ENCODE measurements at places on chromosomes 6 and 20.

DNA sequence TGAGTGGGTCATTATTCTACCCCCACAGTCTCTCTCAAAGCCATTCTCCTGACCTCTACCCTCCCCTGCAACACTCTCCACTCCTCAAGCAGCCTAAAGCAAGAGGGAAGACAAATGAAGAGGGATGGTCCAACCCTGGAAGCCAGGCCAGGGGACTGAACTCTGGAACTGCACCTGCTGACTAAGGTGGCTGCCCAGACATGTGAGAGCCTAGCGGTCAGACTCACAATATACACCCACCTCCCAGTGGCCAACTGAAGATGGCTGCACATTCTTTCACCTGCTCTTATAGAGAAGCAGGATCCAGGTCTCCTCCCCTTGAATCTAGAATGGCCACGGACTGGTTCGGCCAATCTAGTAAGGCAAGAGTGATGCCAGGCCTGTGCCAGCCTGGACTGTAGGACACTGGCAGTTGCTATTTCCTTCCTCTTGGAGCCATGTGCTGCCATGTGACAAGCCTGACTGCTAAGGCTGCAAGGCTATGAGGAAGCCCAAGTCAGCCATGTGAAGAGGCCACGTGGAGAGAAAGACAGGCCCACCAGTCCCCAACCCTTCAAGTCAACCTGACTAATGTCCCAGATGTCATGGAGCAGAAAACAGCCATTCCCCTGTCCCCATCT is 31.8 kb downstream of the ACSS1 start:
- DNase-seq = no peak
- H3K4me1 ChIP-seq = no peaks in the 10 kb centered on the region
- H3K27me3 ChIP-seq = no peaks in the 10 kb centered on the region
- no peak overlapping the region for H3K4me3 ChIP-seq
- no peak overlapping the region for H3K27ac ChIP-seq

GRCh38 chr6:122869437-122870024 is 80.5 kb downstream of the SMPDL3A start:
- peak; percentile 27 for DNase-seq
- no peaks in the 10 kb centered on the region for H3K27me3 ChIP-seq
- no peaks in the 10 kb centered on the region for H3K36me3 ChIP-seq
- H3K4me3 ChIP-seq = no peak overlapping the region
- H3K4me1 ChIP-seq = no peaks in the 10 kb centered on the region

DNA sequence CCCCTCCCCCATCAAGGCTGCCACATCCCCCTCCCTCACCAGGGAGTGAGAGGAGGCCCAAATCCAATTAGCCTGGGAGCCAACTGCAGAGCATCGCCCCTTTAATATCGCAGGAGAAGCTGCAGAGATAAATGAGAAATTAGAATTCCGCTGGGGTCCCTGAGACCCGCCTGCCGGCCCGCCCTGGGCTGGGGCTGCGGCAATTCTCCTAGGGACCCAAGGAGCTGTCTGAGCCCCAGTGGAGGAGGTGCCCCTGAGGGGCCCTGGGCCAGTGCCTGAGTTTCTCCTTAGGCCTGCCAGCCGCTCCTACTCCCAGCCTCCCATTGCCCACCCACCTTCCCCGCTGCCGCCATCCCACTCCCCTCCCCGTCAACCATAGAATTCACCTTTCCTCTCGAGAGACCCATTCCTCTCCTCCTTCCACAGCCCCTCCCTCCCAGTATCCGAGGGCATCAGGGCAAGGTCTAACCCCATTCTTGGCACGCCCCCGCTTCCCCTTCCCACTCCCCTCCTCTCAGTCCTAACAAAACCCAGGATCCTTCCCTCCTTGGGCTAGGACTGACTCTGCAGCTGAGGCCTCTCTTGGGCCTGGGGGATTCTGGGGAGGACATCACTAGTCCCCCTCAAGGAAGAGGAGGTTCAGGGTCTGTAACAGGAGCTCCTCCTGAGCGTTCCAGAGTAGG is 20.0 kb upstream of the CDH22 start:
- no peak overlapping the region for H3K4me3 ChIP-seq
- H3K4me1 ChIP-seq = peaks cover 4% of the 10 kb centered on the region
- DNase-seq = no peak
- H3K27ac ChIP-seq = no peak overlapping the region

GRCh38 chr6:115706981-115707380 is 353.7 kb downstream of the FRK start:
- H3K27me3 ChIP-seq = no peaks in the 10 kb centered on the region
- no peak overlapping the region for H3K4me3 ChIP-seq
- H3K36me3 ChIP-seq = no peaks in the 10 kb centered on the region
- no peak overlapping the region for H3K27ac ChIP-seq
- no peak for DNase-seq
- peaks cover 1% of the 10 kb centered on the region for H3K4me1 ChIP-seq

DNA sequence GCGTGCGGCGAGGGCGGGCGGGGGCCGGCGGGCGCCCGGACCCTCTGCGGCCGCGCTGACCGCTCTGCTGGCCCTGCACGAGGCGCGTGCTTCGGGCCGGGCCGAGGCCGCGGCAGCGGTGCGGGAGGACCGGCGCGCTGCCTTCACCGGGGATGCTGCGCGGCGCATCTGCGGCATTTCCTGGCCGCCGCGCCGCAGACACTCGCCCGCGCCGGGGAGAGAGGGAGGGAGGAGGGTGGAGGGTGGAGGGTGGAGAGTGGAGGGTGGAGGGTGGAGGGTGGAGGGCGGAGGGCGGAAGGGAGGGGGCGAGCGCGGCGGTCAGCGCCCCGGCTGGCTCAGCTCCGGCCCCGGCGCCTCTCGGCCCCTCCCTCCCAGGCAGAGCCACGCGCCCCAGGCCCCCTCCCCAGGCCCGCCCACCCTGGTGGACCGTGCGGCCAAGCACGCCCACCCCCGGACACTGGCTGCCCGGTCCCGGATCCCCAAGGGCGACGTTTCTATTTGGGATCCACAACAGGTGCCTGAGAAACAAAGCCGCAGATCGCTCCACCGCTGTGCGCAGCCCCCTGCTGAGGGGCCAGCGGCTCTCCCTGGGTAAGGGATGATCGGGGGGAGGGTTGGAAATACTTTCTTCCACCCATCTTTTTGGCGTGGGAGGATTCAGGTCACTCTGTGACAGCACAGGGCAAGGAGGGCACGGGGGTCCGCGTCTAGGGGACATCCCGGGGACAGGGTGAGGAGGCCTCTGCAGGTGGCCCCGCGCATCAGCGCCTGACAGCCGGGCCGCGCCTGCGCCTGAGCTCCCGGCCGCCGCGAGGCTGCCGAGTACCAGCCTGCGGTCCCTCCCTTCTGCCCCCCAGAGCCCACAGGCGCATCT is 111.2 kb upstream of the BEND6 start:
- no peaks in the 10 kb centered on the region for H3K4me1 ChIP-seq
- no peaks in the 10 kb centered on the region for H3K36me3 ChIP-seq
- DNase-seq = peak; percentile 57
- no peak overlapping the region for H3K27ac ChIP-seq
- H3K4me3 ChIP-seq = peak overlapping the region; percentile 70
- H3K27me3 ChIP-seq = no peaks in the 10 kb centered on the region

DNA sequence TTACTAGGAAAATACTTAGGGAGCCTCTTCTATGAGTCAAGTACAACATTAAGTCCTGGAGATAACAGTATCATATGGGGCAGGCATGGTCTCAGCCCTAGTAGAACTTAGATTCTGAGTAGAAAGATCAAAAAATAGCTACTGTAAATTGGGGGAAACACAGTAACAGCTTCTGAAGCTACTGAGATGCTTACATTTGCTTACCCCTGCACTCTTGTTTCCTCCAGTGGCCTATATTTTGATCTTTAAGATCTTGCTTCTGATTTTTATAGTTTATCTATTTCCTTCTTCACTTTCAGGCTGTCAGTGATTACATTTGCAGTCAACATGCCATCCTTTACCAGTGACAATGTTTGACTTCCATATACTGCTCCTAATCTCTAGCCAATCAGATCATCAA is 35.3 kb downstream of the HIVEP2 start:
- no peaks in the 10 kb centered on the region for H3K27me3 ChIP-seq
- H3K36me3 ChIP-seq = no peaks in the 10 kb centered on the region
- H3K27ac ChIP-seq = no peak overlapping the region
- H3K4me3 ChIP-seq = no peak overlapping the region

DNA sequence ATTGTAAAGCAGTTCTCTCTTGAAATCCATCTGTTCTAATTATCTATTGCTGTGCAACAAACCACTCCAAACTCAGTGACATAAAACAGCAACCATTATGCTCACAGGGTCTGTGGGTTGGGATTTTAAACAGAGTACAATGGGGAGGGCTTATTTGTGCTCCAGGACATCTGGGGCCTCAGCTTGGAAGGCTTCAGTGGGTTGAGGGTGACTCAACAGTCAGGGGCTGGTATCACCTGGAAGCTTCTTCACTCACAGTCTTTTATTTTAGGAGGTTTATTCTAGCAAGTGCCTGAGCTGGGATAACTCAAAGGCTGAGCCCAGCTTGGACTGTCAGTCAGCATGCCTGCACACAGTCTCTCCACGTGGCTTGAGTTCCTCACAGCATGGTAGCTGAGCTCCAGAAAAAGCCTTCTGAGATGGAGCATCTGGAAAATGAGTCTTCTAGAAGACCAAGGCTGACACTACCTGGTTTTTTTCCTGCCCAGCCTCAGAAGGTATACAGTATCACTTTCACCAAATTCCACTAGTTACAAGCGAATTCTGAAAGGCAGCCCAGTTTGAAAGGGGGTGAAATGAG is 234.6 kb upstream of the ID4 start:
- no peaks in the 10 kb centered on the region for H3K4me1 ChIP-seq
- no peak overlapping the region for H3K4me3 ChIP-seq
- no peaks in the 10 kb centered on the region for H3K36me3 ChIP-seq
- no peak overlapping the region for H3K27ac ChIP-seq
- DNase-seq = no peak

GRCh38 chr20:45061244-45061643 is 39.7 kb downstream of the KCNS1 start:
- H3K36me3 ChIP-seq = no peaks in the 10 kb centered on the region
- no peak for DNase-seq
- H3K4me1 ChIP-seq = no peaks in the 10 kb centered on the region
- H3K27me3 ChIP-seq = no peaks in the 10 kb centered on the region
- no peak overlapping the region for H3K27ac ChIP-seq

- H3K4me3 ChIP-seq = peak overlapping the region; percentile 90
- no peaks in the 10 kb centered on the region for H3K36me3 ChIP-seq
- no peaks in the 10 kb centered on the region for H3K27me3 ChIP-seq
- H3K4me1 ChIP-seq = no peaks in the 10 kb centered on the region
- no peak for DNase-seq
These were observed 113.5 kb upstream of the BTN3A2 start for GRCh38 chr6:26251354-26252076.

DNA sequence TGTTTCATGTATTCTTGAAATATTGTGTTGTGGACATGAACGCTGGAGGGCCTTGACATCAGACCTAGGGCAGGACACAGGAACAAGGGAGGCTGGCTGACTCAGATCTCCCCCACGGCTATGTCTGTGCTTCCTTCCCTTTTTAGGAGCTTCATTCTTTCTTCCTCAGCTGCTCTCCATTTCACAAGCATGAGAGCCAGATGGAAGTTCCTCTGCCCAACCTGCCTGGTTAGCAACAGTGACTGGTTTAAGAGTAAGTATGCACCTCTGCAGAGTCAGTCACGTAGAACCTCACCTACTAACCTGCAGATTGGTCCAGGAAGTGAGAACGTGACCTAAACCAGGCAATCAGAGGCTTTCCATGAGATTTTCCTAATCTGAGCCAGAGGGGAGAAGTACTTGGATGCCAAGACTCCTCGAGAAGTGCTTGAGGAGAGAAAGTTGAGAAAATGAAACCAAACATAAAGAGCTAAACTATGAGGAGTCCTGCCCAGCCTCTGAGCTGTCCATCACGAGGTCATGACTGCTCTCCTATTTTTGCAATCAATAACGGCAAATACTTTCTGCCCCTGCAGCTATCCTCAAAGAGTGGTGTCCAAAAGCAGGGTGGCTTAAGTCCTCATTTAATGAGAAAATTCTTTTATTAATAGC is 465.2 kb upstream of the CITED2 start:
- no peak overlapping the region for H3K27ac ChIP-seq
- H3K4me1 ChIP-seq = no peaks in the 10 kb centered on the region
- H3K36me3 ChIP-seq = no peaks in the 10 kb centered on the region
- no peak for DNase-seq

DNA sequence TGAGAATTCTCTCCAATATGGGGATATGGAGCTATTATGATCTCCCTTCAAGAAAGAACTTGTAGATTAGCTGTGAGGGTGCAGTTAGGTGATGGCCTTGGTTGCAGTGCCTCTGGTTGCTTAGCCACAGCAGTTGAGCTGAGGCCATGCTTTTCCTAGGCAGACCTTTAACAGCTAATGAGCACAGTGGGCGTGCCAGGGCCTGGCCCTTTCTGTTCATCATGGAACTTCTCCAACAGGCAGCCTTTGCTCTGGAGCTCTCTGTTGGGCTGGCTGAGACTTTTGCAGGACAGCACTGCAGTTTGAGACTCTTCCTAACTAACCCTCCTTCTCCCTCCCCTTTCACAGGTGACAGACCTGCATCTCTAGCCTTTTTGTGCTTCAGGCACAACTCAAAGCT is 39.7 kb upstream of the TMEM170B start:
- H3K27me3 ChIP-seq = no peaks in the 10 kb centered on the region
- H3K36me3 ChIP-seq = no peaks in the 10 kb centered on the region
- no peak for DNase-seq
- no peak overlapping the region for H3K27ac ChIP-seq
- H3K4me1 ChIP-seq = no peaks in the 10 kb centered on the region

- no peaks in the 10 kb centered on the region for H3K36me3 ChIP-seq
- DNase-seq = no peak
- H3K4me1 ChIP-seq = no peaks in the 10 kb centered on the region
- no peak overlapping the region for H3K4me3 ChIP-seq
These were observed 454.8 kb downstream of the PHF3 start for GRCh38 chr6:64090352-64090751.

DNA sequence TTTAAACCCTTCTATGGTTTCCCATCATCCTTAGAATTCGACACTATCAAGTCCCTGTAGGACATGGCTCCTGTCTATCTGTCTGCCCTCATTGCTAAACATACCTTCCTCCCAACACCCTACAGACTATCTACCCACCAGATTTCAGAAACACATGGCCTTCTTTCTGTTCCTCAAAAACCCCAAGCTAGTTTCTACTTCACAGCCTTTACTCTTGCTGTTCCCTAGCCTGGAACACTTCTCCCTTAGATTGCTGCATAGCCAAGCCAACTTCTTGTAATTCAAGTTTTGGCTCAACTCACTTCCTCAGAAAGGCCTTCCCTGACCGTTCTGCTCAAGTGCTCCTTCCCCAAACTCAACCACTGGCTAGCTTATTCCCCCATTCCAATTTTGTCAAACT is 156.2 kb downstream of the BTBD9 start:
- DNase-seq = no peak
- H3K4me3 ChIP-seq = no peak overlapping the region
- H3K27me3 ChIP-seq = no peaks in the 10 kb centered on the region
- H3K4me1 ChIP-seq = no peaks in the 10 kb centered on the region
- H3K27ac ChIP-seq = no peak overlapping the region

GRCh38 chr6:139473231-139473701 is 98.8 kb upstream of the CITED2 start:
- H3K36me3 ChIP-seq = no peaks in the 10 kb centered on the region
- no peak overlapping the region for H3K4me3 ChIP-seq
- H3K4me1 ChIP-seq = peaks cover 7% of the 10 kb centered on the region
- no peak overlapping the region for H3K27ac ChIP-seq
- DNase-seq = no peak

Measured in iPS DF 6.9 (cell line).